ENCODE measurements at places on chromosomes 7 and 10. TPM values are rescaled to one million over a fixed set of nuclear protein-coding genes. Genes with fewer than 3 reads are reported as not detected.
A peak's percentile ranks its signal among the peaks of the same experiment; 100 is the strongest.

GRCh38 chr7:9026121-9026520 is 592.7 kb downstream of the NXPH1 start:
- H3K27ac ChIP-seq, result no peak overlapping the region
- no peak overlapping the region for H3K4me3 ChIP-seq
- no peaks in the 10 kb centered on the region for H3K4me1 ChIP-seq
- no peaks in the 10 kb centered on the region for H3K27me3 ChIP-seq
- no peak for DNase-seq
- no peaks in the 10 kb centered on the region for H3K36me3 ChIP-seq

DNA sequence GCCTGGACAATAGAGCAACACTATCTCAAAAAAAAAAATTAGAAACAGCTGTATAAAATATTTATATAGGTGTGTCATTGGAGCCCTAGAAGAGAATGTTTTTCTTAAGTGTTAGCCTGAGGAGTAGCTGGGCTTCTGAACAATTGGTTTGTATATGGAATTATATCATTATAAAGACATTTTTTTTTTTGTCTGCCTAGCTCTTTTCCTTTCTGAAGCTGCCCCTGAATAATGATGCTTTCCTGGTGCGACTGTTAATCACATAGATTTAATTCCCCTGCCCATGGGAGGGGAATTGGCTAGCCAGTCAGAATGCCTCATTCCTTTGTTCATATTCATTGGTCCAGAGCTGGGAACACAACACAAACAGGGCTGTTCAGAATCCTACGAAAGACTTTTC is 13.9 kb upstream of the ABCC2 start:
- peaks cover 8% of the 10 kb centered on the region for H3K36me3 ChIP-seq
- no peak for DNase-seq
- H3K4me3 ChIP-seq, result no peak overlapping the region
- H3K27ac ChIP-seq, result no peak overlapping the region
- no peaks in the 10 kb centered on the region for H3K27me3 ChIP-seq

DNA sequence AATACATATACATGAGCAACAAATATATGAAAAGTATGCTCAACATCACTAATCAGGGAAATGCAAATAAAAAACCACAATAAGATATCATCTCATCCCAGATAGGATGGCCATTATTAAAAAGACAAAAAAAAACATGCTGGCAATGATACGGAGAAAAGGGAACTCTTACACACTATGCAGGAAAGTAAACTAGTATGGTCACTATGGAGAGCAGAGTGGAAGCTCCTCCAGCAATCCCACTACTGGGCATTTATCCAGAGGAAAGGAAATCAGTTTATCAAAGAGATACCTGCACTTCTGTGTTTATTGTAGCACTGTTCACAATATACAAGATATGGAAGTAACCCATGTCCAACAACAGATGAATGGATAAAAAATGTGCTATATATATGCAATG is 217.5 kb downstream of the SDK1 start:
- H3K27me3 ChIP-seq, result no peaks in the 10 kb centered on the region
- H3K27ac ChIP-seq, result no peak overlapping the region
- DNase-seq, result no peak

- peaks cover 11% of the 10 kb centered on the region for H3K4me1 ChIP-seq
- H3K36me3 ChIP-seq, result peaks cover 3% of the 10 kb centered on the region
- DNase-seq, result no peak
- no peak overlapping the region for H3K4me3 ChIP-seq
- H3K27ac ChIP-seq, result peak overlapping the region; percentile 5
These were observed 27.7 kb downstream of the PPP2R2D start for GRCh38 chr10:131928248-131929095.

GRCh38 chr10:69043931-69044531 is 43.9 kb upstream of the SRGN start:
- H3K4me1 ChIP-seq, result no peaks in the 10 kb centered on the region
- no peak overlapping the region for H3K4me3 ChIP-seq
- no peaks in the 10 kb centered on the region for H3K36me3 ChIP-seq
- peak overlapping the region; percentile 8 for H3K27ac ChIP-seq
- DNase-seq, result no peak

DNA sequence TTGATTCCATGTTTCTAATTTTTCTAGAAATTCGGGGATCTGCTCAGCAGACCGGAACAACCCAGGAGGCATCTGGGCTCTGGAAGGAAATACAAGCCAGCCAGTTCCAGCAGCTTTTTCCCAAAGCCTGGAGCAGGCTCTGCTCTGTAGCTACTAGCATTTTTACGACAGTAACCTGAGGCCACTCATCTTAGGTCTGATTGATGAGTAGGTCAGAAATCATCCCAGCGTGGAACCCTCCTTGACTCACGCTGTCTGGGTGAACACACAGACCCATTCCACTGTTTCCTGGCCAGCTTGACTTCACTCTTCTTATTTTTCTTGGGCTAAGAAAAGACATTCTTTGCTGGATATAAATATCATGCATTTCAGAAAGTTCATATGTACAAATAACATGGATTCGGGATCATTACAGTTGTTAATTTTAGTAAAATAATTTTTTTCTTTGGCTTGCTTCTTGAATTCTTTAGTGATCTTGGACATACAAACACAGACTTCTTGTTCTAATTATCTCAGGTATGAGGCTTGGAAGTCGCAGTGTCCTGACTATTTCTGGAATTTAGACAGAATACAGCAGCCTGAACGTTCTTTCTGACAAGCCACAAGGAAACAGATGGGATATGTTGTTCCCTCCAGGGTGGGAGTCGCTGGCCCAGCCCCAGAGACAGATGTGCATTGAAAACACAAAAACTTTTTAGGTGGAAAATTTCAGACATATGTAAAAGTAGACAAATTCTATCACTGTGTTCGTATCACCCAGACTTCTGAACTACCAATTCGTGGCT is 54.6 kb upstream of the PITRM1 start:
- no peaks in the 10 kb centered on the region for H3K36me3 ChIP-seq
- H3K27ac ChIP-seq, result no peak overlapping the region
- no peak overlapping the region for H3K4me3 ChIP-seq
- H3K27me3 ChIP-seq, result no peaks in the 10 kb centered on the region
- no peak for DNase-seq

GRCh38 chr7:37076668-37077067 is 352.4 kb upstream of the AOAH start:
- H3K27ac ChIP-seq, result no peak overlapping the region
- H3K36me3 ChIP-seq, result peaks cover 8% of the 10 kb centered on the region

- H3K36me3 ChIP-seq, result no peaks in the 10 kb centered on the region
- DNase-seq, result no peak
- H3K27me3 ChIP-seq, result peaks cover 51% of the 10 kb centered on the region
These were observed 4.4 kb upstream of the FZD9 start for GRCh38 chr7:73429215-73429614.

- no peak overlapping the region for H3K4me3 ChIP-seq
- no peaks in the 10 kb centered on the region for H3K27me3 ChIP-seq
- no peak for DNase-seq
- H3K4me1 ChIP-seq, result peaks cover 28% of the 10 kb centered on the region
- no peak overlapping the region for H3K27ac ChIP-seq
- no peaks in the 10 kb centered on the region for H3K36me3 ChIP-seq
These were observed 4.6 kb downstream of the ST7 start for GRCh38 chr7:116957874-116958273.

- DNase-seq, result no peak
- no peaks in the 10 kb centered on the region for H3K36me3 ChIP-seq
- H3K4me3 ChIP-seq, result no peak overlapping the region
These were observed 49.0 kb downstream of the PIK3AP1 start for GRCh38 chr10:96671211-96671890.

GRCh38 chr7:101941481-101942383 is 124.3 kb downstream of the CUX1 start:
- no peaks in the 10 kb centered on the region for H3K27me3 ChIP-seq
- H3K27ac ChIP-seq, result peak overlapping the region; percentile 6
- DNase-seq, result peak; percentile 9
- no peaks in the 10 kb centered on the region for H3K4me1 ChIP-seq
- H3K36me3 ChIP-seq, result no peaks in the 10 kb centered on the region
- no peak overlapping the region for H3K4me3 ChIP-seq

GRCh38 chr7:64638822-64639221 is 27.1 kb upstream of the ZNF107 start:
- H3K27ac ChIP-seq, result no peak overlapping the region
- H3K4me3 ChIP-seq, result no peak overlapping the region
- H3K36me3 ChIP-seq, result no peaks in the 10 kb centered on the region
- no peaks in the 10 kb centered on the region for H3K4me1 ChIP-seq
- DNase-seq, result no peak
- no peaks in the 10 kb centered on the region for H3K27me3 ChIP-seq

DNA sequence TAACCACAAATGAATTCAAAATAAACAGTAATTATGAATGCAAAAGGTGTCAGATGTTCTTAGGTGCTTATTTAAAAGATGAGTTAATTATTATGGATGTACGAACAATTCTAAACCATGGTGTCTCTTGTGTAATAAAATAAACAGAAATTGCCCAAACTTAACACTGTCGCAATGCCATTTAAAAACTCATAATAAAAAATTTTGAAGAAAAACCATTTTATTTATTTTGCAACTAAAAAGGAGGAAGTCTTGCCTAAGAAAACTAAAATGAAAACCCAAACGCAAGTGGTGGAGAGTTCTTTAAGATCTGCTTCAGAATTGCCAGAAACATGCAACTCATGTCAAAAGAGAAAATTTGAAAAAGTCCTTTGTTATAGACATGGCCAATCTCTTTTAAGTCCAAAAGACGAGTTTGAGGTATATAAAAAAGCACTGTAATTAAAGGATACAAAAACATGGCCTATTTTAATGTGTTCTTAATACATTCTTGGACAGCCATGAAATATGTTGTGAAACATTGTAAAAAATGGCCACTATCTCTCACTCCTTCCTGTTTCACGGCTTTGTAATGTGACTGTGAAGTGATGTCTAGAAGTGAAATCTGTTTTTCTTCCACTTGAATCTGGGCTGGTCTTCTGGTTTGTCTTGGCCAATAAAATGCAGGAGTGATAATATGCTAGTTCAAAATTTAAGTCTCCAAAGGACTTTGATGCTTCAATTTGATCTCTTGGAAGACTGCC is 322.9 kb downstream of the PRPF18 start:
- no peak overlapping the region for H3K4me3 ChIP-seq
- H3K27ac ChIP-seq, result no peak overlapping the region
- H3K36me3 ChIP-seq, result no peaks in the 10 kb centered on the region

DNA sequence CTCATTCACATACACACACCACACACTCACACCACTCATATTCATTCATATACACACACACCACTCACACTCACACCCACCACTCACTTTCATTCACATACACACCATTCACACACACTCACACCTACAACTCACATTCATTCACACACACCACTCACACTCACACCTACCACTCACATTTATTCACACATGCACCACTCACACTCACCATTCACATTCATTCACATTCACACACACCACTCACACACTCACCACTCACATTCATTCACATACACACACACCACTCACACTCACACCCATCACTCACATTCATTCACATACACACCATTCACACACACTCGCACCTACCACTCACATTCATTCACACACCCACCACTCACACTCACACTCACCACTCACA is 25.4 kb upstream of the C10orf120 start:
- H3K27ac ChIP-seq, result no peak overlapping the region
- H3K27me3 ChIP-seq, result no peaks in the 10 kb centered on the region
- no peaks in the 10 kb centered on the region for H3K4me1 ChIP-seq
- no peak for DNase-seq

GRCh38 chr10:31961277-31962074 is 32.8 kb upstream of the ARHGAP12 start:
- H3K4me1 ChIP-seq, result no peaks in the 10 kb centered on the region
- no peaks in the 10 kb centered on the region for H3K36me3 ChIP-seq
- no peaks in the 10 kb centered on the region for H3K27me3 ChIP-seq
- H3K4me3 ChIP-seq, result no peak overlapping the region
- no peak for DNase-seq

- no peak for DNase-seq
- H3K27ac ChIP-seq, result no peak overlapping the region
- H3K27me3 ChIP-seq, result no peaks in the 10 kb centered on the region
These were observed 590.5 kb downstream of the PARD3 start for GRCh38 chr10:34224639-34225038.

GRCh38 chr10:98694014-98694413 is 247.3 kb upstream of the HPS1 start:
- no peaks in the 10 kb centered on the region for H3K4me1 ChIP-seq
- DNase-seq, result no peak
- H3K27me3 ChIP-seq, result no peaks in the 10 kb centered on the region
- no peak overlapping the region for H3K4me3 ChIP-seq

DNA sequence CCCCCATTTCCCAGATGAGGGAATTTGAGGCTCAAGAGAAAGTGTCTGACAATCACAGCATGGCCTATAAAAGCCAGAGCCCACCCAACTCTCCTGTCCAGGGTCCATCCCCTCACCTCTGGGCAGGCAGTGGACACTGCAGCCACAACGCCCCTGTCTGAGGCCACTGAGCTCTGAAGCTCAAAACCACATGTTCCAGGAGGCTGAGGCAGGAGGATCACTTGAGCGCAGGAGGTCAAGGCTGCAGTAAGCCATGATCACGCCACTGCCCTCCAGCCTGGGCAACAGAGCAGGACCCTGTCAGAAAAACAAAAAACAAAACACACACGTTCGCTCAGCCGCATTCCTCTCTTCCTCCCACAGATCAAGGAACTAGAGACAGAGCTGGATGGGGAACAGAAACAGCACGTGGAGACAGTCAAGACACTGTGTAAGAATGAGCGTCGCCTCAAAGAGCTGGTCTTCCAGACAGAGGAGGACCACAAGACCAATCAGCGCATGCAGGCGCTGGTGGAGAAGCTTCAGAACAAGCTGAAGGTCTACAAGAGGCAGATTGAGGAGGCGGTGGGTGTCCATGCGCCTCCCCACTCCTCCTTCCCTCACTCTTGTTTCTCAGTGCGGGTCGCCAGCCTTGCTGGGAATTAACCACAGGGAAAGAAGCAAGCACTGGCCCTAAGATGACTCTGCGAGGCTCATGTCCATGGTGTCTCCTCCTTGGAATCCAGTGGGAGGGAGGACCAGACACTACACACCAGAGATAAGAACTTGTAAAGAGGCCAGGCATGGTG is 20.0 kb upstream of the ARPC1A start:
- H3K4me1 ChIP-seq, result no peaks in the 10 kb centered on the region
- H3K27me3 ChIP-seq, result no peaks in the 10 kb centered on the region
- H3K27ac ChIP-seq, result no peak overlapping the region
- H3K36me3 ChIP-seq, result no peaks in the 10 kb centered on the region
- H3K4me3 ChIP-seq, result no peak overlapping the region
- no peak for DNase-seq

GRCh38 chr7:154698726-154699291 is 304.1 kb downstream of the PAXIP1 start:
- no peaks in the 10 kb centered on the region for H3K4me1 ChIP-seq
- H3K27me3 ChIP-seq, result no peaks in the 10 kb centered on the region
- no peak overlapping the region for H3K4me3 ChIP-seq
- no peak overlapping the region for H3K27ac ChIP-seq
- no peak for DNase-seq

- H3K36me3 ChIP-seq, result no peaks in the 10 kb centered on the region
- no peaks in the 10 kb centered on the region for H3K4me1 ChIP-seq
- no peaks in the 10 kb centered on the region for H3K27me3 ChIP-seq
- H3K4me3 ChIP-seq, result no peak overlapping the region
These were observed 35.5 kb downstream of the GPR158 start for GRCh38 chr10:25210265-25210664.

TM9SF3 gene
- 98.8 TPM for total RNA-seq

CLCN1 gene
- not detected for total RNA-seq

SPDYE6 gene
- not detected for total RNA-seq

EXOC4 gene
- total RNA-seq, result 70.0 TPM

VENTX gene
- total RNA-seq, result 10.5 TPM

HMX2 gene
- not detected for total RNA-seq

ARMS2 gene
- total RNA-seq, result not detected

HYAL4 gene
- total RNA-seq, result not detected

Measured in tibial nerve (tissue), 4 donors.